ENCODE measurements at places on chromosomes 1 and 21.

DNA sequence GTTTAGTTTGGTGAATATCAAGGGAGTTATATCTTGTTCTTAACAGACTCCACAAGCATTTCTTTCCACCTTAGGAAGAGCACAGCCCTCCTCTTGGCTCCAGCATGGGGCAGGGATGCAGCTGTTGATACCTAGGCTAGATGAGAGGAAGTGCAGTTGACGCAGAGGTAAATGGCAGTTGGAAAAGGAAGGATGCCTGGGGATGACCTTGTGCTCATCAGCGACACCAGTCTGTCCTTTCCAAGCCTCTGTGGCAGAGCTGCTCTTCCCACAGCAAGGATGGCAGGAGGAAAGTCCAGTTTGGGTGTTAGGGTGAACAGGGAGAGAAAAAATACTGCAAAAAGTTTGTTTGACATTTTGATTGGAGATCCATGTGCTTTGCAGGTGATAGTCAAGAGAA, 6.2 kb downstream of the PROX1 start:
- no peak for DNase-seq

- no peak for DNase-seq
These were observed 287.7 kb downstream of the HHAT start for GRCh38 chr1:210616356-210616755.

- no peak for DNase-seq
These were observed 48.8 kb downstream of the DISP3 start for GRCh38 chr1:11527541-11528452.

DNA sequence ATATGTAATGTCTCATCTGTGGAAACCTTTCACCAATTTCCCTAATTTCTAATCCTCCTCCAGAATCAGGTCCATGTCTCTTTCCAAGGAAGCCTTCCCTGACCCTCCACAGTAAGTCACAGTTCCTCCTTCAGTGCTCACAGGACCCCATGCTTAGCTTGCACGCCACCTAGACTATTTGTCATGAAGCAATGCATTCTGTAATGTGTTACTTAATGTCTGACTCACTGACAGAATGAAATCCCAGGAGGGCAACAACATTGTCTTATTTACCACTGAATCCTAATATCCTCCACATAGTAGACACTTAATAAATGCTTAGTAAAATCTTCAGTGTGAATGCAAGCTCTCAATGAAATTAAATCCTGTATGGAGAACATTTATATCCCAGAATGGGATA, 245.9 kb upstream of the PLD5 start:
- DNase-seq = no peak

GRCh38 chr1:234719454-234720251, 109.7 kb upstream of the IRF2BP2 start:
- no peak for DNase-seq

- DNase-seq = no peak
These were observed 1.1 kb upstream of the SHISAL2A start for GRCh38 chr1:52631759-52632331.

DNA sequence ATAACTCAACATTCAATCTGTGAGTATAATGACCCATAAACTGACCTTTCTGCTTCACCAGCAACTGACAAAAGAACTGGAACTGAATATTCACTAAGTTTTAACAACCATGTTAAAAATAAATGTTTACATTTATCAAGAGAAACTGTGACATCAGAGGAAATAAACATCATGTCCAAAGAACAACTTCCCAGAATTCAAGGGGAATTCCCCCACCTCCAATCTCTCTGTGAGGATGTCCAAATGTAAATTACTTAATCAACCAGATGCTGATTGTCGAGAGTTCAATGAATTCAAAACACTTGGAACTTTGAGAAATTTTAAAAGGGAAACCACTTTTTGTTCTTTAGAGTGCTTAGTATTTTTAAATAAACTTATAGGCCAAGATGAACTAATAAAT, 365.6 kb upstream of the ADGRL2 start:
- DNase-seq = no peak

GRCh38 chr1:66413838-66414175, 120.1 kb upstream of the SGIP1 start:
- no peak for DNase-seq

All from activated CD4-positive, alpha-beta T cell treated with anti-CD3 and anti-CD28 coated beads, Interleukin-2, amount 50 U/mL, for 24 hours (primary cell).